ENCODE measurements at places on chromosomes 4 and X.

- DNase-seq: no peak
Observed at GRCh38 chrX:331151-331824, 12.7 kb upstream of the GTPBP6 start.

DNA sequence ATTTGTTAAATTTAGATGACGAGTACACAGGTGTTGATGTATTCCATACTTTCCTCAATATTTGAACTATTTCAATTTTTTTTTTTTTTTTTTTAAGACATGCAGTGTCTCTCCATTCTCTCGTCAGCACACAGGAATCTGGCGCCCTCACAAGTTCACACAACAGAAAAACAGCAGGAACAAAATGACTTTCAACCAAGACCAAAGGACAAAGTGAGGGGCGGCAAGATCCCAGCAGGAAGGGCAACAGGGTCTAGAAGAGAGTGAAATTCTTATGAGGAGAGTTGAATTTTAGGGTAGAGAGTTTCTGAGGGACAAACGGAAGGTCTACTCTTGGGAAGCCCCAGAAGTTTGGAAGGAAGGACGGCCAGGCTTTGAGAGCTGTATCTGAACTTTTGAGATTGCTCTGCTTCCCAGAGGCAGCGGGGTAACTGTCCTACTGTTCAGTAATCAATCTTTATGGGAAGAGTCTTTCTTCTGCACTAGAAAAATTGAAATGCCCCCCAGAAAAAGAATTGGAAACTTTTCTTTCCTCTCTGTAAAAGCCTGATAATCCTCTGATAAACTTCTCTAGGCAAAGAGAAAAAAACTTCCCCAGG lies 760.2 kb downstream of the RAB28 start:
- no peak for DNase-seq

- DNase-seq: no peak
Observed at GRCh38 chrX:103488332-103488731, 31.0 kb downstream of the RAB40A start.

DNA sequence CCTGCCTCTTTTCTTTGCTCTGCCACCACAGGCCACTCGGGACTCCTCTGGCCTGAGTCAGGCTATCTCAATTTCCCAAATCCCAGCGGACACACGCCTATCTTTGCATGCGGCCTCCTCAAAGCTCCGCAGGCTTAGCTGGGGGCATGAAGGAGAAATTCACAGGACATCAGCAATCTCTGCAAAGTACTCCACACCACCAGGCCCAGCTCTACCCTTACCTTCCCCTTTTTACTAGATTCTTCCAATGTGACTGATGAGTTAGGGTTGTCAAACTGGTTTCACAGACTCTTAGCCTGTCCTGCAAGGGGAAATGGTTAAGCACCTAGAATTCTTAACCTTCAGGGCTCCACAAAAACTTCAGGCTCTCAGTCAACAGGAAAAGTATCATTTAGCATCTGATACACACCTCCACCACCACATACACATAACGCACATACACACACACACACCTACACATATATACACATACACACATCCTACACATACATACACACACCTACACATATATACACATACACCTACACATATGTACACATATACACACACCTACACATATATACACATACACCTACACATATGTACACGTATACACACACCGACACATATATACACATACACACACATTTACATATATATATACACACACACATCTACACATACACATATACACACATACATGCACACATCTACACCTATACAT lies 349.1 kb downstream of the ANK2 start:
- DNase-seq: no peak

GRCh38 chr4:4968161-4968725 lies 51.0 kb downstream of the CYTL1 start:
- DNase-seq: no peak

- no peak for DNase-seq
Observed at GRCh38 chr4:95580226-95580625, 31.5 kb upstream of the UNC5C start.
